PC-3 (cell line): ENCODE measurements at places on chromosomes 3 and 15. TPM values are rescaled to one million over a fixed set of nuclear protein-coding genes. Genes with fewer than 3 reads are reported as not detected.

- DNase-seq = no peak
Measured at GRCh38 chr15:66908744-66909095, 156.7 kb upstream of the SMAD3 start.

GRCh38 chr3:161274691-161275298, 53.7 kb downstream of the NMD3 start:
- peak; percentile 85 for DNase-seq

GRCh38 chr3:126314790-126315658, 42.2 kb downstream of the KLF15 start:
- no peak for DNase-seq

GRCh38 chr15:82158811-82159210, 103.7 kb downstream of the EFL1 start:
- peak; percentile 17 for DNase-seq

GRCh38 chr3:11784971-11785377, 61.7 kb downstream of the TAMM41 start:
- no peak for DNase-seq

DNA sequence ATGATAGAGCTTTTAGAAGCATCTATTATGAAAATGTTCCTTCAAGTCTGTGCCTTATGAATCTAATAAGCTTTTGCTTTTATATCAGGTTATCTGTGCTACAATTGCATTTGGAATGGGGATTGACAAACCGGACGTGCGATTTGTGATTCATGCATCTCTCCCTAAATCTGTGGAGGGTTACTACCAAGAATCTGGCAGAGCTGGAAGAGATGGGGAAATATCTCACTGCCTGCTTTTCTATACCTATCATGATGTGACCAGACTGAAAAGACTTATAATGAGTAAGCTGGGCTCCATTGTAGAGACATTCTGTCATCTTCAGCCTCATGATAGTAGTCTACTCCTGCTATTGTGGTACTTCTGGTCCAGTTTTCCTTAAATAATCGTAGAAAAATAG, 73.4 kb downstream of the BLM start:
- no peak for DNase-seq

DNA sequence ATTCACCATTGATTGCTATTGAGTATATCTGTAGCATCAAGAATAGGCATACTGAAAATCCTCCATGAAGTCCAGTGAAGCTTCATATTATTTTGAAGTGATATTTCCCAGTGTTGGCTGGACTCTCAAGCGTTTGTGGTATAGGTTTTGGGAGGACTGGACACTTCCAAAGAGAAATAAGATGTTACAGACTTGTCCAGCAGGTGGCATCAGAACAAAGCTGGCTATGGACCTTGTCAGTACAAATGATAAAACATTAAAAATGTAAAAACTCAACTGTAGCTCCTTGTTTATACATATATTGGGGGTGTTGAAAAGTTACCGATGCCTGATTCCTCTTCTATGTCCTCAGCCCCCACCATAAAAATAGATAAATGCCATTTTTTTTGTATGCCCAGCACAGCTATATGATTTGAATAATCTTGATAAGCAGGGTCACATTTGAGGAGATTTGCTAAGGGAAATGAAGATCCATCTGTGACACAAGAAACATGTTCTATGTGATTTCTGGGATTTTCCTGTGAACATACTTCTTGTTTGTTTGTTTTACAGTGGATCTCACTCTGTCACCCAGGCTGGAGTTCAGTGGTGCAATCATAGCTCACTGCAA, 54.5 kb upstream of the GOLGA6B start:
- DNase-seq = peak; percentile 67

GRCh38 chr3:185677146-185677829, 91.2 kb downstream of the SENP2 start:
- peak; percentile 98 for DNase-seq

UCN2 gene
- total RNA-seq = 0.81 and 0.91 TPM in 2 replicates

CCDC39 gene
- total RNA-seq = 0.04 TPM in 1 of 2 replicates, not detected in the other

PLAAT1 gene
- not detected in 2 replicates for total RNA-seq

GP9 gene
- not detected in 2 replicates for total RNA-seq

TGM4 gene
- total RNA-seq = 0.46 and 1.2 TPM in 2 replicates

A4GNT gene
- not detected in 2 replicates for total RNA-seq

ROPN1 gene
- total RNA-seq = not detected in 2 replicates

PCSK6 gene
- total RNA-seq = 2.7 and 3.7 TPM in 2 replicates

CXCR6 gene
- total RNA-seq = not detected in 2 replicates

KBTBD13 gene
- not detected in 2 replicates for total RNA-seq

HIGD2B gene
- 0.11 TPM in 1 of 2 replicates, not detected in the other for total RNA-seq
